Hematopoietic multipotent progenitor cell (in vitro differentiated cells): ENCODE measurements at places on chromosomes 5 and 9.

- peak; percentile 40 for DNase-seq
Observed at GRCh38 chr5:160271396-160271795, 41.0 kb downstream of the CCNJL start.

DNA sequence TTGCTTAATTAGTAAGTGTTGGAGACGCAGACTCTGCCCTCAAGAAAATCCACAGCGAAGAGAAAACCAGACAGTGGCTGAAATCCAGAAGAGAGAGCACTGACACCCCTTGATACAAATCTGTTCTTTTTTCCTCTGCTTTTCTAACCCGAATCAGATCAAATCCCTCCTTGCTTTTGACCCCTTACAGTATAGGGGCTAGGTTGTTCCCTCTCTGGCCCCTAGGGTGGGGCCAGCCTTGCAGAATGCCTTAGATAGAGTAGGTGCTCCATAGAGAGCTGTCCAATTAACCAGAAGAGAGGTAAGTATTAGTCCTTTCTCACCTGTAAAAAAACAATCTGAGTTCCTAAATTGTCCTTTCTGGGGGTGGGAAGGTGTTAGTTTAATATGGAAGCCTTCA, 10.1 kb downstream of the C1QTNF2 start:
- no peak for DNase-seq

GRCh38 chr9:134367791-134368490, 41.7 kb downstream of the RXRA start:
- DNase-seq, result no peak

DNA sequence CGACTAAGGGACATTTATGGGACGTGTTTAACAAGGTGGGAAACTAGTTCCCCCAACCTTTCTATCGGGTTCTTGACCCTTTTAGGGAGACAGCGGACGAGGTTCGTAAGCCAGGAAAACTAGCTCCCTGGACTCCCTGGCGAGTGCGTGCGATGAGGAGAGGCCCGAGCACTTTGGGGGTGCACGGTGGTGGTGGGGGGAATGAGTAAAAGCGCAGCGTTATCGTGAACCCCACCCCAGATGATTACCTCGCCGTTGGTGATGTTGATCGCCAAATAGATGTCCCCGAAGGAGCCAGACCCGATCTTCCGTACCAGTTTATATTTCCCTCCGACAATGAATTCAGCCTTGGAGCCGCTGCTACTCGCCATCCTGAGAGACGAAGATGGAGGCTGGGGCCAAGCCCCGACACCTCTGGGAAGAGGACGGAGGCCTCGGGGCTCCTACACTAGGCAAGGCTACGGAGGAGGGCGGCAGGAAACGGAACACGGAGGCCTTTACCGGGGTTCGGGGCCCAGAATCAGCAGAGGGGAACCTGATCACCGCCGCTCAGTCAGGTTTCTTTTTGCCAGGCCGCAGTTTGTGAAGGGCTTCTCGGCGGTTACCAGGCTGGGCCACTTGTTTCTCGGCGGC, 529 bp downstream of the CSNK1A1 start:
- DNase-seq, result no peak

DNA sequence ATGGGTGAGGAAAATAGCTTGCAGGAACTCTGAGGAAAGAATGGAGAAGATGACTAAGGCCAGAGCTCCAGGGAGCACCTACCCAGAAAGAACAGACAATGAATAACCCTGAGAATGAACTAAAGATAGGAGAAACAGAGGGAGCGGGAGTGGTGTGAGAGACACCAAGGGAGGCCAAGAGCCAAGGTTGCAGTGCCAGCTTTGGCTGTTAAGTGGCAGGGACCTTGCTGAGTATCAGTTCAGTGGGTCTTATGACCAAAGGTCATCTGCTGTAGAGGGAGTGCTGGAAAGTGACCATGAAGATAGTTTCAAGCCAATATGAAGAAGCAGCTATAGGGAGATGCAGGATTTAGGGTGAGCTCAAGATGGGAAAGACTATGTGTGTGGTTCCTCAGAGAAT, 16.7 kb downstream of the P4HA2 start:
- no peak for DNase-seq

DNA sequence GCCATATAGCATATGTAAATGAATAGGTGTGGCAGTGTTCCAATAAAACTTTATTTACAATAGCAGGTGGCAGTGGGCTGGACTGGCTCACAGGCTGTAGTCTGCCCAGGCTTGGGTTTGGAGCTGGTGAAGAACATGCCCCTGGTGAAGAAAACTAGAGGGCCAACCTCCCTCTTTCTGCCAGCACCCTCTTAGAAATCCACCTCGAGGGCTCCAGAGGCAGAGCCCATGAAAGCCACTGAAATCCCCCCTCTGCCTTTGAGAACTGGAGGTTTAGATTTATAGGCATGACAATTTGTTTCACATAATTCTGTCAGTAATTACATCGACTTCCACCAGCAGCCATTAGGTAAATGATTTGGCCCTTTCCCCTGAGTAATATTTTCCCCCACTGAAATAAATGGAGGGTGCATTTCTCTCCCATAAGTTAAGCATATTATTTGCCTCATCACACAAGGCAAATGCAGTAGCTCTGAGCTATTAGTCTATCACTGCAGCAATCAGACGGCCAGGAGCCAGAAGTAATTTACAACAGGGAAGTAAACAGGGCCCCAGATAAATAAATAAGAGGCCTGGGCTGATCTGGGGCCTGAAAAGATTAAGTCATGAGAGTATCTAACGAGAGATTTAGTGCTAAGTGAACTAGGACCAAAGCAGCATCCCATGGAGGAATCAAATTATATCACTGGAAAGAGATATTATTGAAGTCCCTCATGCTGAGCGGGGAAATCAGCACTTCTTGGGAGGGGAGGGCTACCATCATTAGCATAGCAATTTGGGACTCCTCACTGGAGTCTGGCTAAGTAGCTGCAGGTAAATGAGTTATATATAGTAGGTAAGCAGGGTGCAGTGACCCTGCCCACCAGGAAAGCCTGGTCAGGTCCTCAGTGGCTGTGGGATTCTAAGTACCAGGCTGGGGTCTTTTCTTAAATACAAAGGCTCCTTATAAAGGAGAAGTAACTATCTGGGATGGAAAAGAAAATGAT, 123.9 kb downstream of the SLIT3 start:
- DNase-seq, result no peak

DNA sequence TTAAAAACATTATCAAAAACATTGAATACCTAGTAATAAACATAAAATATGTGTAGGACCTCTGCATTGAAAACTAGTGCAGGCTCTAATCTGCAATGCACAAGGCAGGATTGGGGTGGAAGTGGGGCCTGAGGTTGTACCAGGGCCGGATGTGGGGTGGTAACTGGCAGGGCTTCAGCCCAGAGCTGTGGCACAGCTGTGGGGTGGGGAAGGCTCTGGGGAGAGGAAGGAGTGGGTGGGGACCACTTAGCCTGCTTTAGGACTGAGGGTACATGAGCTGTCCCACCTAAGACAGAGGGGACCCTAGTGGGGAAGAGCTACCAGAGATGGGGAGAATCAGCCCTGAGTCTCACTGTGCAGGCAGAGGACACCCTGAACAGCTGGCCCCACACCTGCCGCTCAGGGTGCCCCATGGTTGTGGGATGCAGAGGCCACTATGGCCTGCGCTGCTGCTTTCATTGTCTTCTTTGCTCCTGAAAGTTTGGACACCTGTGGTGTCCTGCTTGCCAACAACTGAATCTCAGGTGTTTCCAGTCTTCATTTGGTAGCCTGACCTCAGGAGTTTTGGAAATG, 311.4 kb downstream of the TLE4 start:
- DNase-seq, result peak; percentile 93

DNA sequence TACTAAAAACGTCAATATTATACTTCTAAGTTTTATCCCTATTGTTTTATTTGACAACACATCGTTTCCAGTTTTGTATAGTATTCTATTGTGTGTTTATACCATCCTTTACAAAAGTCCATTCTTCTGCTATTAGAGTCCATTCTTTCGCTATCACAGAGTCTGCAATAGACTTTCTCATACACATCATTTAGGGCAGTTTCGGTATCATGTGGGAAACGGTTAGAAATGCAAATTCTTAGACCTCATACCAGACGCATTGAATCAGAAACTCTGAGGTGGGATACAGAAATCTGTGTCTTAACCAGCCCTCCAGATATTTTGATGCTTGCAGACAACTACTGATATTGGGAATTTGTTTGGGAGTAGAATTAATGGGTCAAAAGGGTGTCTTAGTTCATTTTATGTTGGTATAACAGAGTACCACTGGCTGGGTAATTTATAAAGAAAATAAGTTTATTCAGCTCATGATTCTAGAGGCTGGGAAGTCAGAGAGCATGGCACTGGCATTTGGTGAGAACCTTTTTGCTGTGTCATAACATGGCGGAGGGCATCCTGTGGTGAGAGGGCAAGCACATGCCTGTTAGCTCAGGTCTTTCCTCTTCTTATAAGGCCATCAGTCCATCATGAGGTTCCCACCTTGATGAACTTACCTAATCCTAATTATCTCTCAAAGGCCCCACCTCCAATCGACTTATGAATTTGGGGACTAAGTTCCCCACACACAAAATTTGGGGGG, 21.1 kb downstream of the CARTPT start:
- no peak for DNase-seq

DNA sequence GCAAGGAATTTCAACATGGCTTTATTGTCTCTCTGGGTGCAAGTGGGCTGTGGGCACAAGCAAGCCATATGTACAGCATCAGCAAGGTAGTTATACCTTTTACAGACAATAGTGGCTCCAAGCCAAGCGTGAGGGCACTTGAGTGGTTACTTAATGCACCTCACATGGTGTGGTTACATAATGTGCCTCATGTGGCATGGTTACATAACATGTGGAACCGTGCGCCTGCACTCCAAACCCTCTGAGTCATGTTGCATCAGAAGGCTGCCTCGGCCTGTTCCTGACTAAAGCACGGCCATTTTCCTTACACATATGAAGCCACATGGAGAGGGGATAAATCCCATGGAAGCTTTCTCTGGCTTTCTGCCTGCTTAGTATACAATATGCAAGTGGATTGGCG, 150.9 kb downstream of the OSTF1 start:
- no peak for DNase-seq

DNA sequence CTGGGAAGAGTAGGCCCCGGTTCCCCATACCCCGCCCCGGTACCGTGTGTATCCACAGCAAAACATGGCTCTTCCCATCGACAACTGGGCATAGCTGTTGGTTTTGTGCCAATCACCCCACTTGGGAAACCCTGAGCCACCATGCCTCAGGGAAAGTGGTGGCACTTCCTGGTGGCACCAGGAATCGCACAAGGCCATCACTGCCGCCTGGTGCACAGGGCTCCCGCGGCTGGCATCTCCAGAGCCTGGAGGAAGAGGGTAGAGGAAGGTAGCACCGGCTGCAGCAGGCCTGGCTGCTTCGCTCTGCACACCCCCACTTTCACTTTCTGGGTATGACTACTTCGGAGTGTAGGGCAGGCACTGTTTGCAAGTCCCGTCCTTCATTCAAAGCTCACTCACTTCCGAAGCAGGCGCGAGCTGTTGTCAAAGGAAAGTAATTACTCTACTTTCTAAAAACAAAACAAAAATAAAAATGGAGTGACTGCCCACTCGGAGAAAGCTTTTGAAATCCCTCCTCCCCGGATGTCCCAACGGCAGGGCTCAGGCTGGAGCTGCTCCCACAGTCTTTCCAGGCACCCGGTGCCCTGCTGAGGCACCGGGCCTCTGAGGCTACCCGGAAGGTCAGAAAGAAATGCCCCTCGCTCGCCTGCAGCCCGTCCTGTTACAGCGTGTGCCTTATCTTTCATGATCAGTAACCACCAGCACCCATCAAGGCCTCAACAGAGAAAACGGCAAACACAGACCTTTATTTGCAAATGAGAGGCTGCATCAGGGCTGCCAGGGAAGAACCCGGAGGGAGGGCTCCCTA, 2.0 kb downstream of the BRD3 start:
- no peak for DNase-seq

DNA sequence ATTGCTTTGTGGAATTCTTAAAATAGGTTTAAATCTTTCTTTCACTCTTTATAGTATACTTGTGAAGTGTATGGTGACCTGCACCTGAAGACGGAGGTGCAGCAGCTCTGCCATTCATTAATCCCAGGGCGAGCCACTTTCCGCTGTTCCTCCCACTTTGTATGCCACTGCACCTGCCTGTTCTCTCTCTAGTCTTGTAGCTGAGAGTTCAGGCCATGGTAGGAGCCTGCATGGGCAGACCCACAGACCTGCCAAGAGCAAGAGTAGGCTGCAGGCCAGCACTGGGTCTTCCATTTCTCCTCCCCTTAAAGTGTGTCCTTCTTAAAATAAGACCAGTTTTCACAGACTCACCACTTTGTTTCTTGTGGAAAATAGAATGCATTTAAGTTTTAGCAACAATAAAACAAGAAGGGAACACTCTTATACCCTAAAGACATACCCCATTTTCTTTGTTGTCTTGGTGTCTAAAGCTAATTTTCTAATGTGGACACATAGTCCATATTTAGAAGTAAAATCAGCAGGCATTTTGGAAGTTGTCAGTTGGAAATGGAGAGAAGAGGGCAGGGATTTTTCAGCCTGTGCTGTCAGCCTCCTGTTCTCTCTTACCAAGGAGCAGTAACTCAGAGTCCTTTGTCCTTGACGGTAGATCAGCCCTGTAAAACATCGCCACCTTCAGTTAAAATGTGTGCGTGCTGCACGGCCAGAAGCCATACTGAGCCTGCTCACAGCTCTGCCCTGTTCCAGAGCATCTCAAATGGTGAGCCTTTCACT, 103.2 kb downstream of the SNCAIP start:
- DNase-seq, result no peak

GRCh38 chr9:117414220-117414905, 494 bp downstream of the ASTN2 start:
- no peak for DNase-seq

DNA sequence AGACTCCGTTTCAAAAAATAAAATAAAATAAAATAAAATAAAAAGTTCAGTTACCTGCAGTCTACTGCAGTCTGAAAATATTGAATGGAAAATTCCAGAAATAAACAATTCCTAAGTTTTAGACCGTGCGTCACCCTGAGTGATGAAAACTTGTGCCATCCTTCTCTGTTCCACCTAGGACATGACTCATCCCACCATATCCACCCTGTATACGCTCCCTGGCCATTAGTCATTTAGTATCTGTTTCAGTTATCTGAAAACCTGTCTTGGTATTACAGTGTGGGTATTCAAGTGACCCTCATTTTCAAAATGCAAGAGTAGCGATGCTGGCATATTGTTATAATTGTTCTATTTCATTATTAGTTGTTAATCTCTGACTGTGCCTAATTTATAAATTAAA, 51.8 kb upstream of the TEX48 start:
- no peak for DNase-seq

GRCh38 chr5:103512500-103512899, 50.1 kb downstream of the NUDT12 start:
- DNase-seq, result no peak

DNA sequence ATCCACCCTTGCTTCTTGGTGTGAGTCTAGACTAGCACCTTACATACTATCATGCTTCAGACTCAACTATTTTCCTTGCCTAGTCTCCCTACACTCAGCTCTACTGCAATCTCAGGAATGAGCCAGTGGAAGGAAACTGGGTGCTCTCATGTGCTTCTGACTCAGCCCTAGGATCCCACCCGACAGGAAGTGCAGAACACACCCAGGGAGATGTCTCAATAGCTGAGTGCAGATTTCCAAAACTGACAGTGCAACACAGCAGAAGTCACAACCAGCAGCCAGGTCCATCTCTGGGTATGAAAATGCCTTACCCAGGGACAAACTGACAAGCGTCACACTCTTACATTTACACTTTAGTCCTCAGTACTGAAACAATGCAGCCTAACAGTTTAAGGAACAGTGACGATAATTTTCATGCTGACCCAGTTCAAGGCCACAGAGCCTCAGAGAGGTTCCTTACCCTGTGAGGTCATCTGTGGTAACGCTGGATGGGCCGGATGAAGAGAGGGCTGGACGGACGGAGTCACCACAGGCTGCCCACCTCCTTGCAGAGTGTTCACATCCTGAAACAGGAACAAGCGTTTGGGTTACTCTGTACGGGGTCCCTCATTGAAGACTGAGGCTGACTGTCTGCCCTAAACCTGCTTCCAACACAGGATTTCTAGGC, 33.0 kb downstream of the FKBP15 start:
- DNase-seq, result peak; percentile 7
